ENCODE measurements at places on chromosomes 7 and 10.

DNA sequence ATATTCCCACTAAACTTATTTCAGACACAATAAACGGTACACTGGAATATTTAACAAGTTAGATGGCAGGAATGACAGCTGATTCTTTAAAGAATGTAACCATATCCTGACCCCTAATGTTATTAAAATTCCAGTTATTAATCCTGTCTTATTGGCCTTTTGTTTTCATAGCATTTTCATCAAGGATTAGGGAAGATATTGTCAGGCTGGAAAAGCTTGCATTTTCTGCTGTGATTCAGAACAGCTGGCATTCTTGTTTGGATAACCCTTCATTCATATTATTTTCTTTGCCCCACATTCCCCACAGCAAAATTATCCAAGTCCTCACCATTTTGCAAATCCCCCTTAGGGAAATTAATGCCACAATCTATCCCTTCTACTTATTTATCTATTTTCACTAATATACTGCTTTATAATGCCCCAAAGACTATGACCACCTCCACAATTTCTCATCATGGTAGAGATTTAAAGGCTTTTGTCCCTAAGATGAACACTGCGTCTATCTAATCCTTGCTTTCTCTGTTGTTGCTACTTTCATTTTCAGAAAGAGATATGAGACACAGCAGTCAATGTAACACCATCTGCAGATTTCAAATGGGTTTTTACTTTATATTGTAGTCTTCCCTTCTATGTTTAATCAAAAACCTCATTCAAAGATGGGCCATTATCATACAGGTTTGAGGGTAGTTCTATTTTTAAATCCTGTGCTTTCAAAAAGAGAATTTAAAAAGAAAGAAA lies 475.1 kb downstream of the PARD3 start:
- DNase-seq = no peak

GRCh38 chr10:17024461-17024860 lies 105.2 kb downstream of the CUBN start:
- no peak for DNase-seq

- DNase-seq = no peak
Measured at GRCh38 chr10:33195608-33196376, 138.7 kb downstream of the NRP1 start.

DNA sequence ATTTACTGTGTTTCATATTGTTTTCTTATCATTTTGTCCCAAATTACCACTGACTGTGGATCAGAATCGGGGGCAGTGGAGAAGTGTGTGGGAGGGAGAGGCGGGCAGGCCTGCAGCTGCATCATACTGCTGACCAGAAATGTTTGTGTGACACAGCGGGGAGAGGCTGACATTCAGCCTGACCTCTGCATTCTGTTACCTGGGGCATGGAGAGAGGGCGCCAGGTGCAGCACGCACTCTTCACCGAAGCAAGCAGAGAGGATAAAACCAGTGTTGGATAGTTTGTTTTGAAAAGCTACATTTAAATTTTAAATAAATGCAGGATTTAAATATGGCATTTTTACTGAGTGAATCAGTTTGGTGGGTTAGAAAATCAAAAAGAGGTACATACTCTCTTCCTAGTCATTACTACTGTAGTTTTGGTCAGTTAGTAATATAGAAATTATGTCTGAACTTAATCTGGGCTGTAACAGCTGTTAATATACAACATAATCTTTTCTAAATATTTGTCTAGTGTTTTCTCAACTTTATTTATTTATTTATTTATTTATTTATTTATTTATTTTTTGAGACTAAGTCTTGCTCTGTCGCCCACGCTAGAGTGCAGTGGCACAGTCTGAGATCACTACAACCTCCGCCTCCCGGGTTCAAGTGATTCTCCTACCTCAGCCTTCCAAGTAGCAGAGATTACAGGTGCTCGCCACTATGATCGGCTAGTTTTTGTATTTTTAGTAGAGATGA lies 8.8 kb upstream of the STMP1 start:
- DNase-seq = no peak

DNA sequence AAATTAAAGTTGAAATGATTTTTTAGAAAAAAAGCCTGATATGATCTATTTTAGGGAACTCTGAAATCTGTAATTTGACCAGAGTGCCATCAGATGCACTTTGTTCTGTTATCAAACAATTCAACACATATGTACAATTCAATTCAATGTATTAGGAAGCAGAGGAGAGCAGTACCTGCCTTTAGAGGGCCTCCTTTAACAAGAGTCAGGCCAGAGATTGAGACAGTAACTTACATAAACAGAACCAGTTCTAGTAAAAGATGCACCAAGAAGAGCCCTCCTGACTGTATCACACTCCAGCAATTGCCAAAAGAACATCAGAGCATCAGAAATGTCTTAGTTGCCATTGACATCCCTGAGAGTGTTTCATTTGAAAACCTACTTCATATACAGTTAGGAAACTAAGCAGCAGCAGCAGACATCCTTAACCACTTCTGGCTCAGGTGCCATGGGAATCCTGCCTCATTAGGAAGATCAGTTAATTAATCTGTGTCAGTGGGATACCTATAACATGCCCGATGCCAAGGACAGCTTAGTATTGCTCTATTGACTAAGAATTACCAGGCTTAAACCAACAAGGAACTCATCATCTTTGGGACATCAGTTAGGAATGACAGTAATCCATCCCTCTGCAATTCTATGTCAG lies 1222.6 kb upstream of the LRRN3 start:
- DNase-seq = no peak

DNA sequence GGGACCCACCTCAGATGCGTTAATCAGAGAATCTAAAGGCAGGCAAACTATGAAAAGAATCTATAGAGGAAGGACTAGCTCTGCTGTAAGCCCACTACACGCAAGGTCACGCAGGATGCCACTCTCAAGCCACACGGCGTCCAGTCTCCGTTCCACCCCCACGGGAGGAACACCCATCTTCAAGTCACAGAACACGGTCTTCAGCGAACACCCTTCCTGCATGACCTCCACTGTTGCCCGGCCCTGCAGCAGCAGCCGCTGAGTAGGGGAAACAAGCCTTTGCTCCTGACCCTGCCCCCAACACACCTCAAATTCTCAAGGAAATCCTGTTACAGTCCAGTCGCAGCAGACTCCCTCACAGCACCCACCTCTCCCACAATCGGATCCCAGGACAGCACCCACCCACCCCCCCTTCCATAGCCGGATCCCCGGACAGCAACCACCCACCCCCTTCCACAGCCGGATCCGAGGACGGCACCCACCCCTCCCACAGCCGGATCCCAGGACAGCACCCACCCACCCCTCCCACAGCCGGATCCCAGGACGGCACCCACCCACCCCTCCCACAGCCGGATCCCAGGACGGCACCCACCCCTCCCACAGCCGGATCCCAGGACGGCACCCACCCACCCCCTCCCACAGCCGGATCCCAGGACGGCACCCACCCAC lies 133.7 kb downstream of the DIP2C start:
- no peak for DNase-seq

DNA sequence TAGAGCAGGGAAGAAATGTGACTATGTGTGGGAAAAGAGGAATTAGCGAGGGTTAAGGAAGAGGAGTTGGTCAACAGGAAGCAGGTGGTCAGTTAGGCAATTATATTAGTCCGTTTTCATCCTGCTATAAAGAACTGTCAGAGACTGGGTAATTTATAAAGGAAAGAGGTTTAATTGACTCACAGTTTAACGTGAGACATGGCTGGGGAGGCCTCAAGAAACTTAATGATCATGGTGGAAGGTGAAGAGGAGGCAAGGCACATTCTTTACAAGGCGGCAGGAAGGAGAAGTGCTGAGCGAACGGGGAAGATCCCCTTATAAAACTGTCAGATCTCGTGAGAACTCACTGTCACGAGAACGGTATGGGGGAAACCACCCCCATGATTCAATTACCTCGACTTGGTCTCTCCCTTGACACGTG lies 35.0 kb downstream of the RAMP3 start:
- DNase-seq = no peak

DNA sequence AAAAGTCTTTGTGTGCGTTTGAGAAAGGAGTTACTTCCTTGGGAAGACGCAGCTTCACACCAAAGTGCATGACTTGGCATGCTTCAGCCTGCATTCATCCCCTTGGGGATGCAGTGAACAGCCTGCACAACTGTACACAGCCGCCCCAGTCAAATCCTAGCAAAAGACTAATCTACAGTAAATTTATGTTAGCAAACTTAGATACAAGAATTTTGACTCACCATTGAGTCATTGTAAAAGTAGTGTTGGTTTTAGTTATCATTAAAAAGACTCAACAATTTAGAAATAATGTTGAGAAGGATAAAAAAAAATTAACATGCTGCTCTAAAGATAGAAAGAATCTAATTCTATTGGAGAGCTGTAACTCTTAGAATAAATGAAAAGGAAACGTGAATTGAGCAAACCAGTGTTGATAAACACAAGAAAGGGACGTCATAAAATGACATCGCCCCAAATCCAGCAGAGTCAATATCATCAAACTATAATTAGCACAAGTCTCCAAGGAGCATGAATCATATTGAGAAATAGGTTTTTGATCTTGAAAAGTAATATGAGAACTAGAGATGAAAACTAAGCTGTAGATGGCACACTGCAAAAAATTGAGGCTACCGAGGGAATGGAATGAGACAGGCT lies 11.9 kb upstream of the OPTN start:
- no peak for DNase-seq

- DNase-seq = no peak
Measured at GRCh38 chr10:7193369-7193768, 217.5 kb downstream of the SFMBT2 start.

DNA sequence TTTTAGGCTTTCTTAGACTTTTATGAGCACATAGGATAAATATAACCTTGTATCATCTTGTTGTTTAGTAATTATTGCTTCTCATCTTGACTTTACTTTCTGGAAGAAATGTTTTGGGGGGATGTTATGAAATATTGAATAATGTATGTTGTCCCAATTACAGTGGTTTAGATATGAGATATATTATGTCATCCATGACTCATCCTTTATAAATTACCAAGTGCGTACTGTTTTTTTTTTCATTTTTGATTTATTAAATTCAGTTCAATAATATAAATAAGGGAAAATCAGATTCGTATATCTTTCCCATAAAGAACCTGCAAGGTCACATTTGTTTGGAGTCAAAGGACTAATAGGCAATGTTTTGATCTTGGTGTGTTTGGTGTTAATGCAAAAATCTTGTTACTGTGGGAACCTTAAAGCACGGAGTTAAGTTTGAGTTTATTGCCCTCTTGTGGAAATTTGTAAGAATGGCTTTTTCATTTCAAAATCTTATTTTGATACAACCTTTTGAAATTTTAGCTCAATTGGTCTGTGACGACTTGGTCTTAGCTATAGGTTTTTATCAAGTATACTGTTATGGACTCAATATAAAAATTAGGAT lies 108.6 kb downstream of the SRI start:
- DNase-seq = no peak

DNA sequence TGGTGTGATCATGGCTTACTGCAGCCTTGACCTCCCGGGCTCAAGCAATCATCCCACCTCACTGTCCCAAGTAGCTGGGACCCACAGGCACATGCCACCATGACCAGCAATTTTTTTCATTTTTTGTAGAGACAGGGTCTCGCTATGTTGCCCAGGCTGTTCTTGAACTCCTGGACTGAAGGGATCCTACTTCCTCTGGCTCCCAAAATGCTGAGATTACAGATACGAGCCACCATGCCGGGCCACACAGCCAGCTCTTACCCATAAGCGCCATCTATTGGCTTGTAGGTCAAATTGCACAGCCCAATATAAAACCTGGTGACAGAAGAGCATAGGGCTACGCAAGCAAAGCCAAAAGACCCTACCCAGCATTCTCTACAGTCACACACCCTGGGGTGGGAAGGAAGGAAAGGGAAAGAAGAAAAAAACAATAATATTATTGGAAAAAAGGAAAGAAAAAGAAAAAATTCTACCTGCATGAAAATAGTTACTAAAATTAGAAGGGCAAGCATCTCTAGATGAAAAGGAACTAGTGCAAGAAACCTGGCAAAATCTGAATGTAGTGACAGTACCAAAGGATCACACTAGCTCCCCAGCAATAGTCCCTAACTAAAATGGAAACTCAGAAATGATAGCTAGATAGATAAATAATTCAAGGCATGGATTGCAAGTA lies 29.4 kb upstream of the AMPH start:
- DNase-seq = no peak

- no peak for DNase-seq
Measured at GRCh38 chr10:110959379-110960332, 40.3 kb downstream of the SHOC2 start.
